ENCODE measurements at places on chromosomes 4 and X.

DNA sequence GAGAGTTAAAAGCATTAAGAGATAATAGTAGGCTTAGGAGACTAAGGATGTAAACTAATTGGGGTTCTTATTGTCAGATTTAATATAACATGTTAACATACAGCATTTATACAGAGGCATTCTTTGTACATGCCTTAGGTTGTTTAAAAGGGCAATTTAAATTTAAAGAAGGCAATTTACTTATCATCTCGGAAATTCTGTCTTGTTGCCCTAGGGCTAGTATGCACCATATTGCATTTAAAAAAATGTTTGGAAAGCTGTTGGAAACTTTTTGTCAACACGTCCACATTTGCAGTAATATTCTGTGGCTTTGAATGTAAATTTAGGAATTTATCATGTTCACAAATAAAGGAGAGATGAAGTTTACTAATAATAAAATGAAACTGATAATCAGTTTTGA, 25.5 kb downstream of the GALNT7 start:
- no peak for DNase-seq

DNA sequence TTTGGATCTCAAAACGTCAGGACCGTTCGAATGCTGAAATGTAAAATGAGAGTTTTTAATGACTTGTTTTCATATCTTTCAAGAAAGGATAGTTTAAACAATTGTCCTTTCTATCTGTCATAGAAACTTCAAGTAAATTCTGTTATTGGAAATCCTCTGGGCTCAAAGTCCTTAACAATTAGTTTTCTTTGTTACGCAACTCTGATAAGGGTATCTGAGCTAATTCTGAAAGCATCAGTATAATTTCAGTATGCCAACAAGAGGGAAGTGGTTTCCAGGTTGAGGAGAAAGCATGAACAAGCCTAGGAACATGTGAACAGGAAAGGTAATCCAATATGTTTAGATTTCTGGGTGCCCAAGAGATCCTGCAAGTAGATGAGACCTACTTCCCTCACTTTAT, 22.0 kb downstream of the ADH7 start:
- no peak for DNase-seq

DNA sequence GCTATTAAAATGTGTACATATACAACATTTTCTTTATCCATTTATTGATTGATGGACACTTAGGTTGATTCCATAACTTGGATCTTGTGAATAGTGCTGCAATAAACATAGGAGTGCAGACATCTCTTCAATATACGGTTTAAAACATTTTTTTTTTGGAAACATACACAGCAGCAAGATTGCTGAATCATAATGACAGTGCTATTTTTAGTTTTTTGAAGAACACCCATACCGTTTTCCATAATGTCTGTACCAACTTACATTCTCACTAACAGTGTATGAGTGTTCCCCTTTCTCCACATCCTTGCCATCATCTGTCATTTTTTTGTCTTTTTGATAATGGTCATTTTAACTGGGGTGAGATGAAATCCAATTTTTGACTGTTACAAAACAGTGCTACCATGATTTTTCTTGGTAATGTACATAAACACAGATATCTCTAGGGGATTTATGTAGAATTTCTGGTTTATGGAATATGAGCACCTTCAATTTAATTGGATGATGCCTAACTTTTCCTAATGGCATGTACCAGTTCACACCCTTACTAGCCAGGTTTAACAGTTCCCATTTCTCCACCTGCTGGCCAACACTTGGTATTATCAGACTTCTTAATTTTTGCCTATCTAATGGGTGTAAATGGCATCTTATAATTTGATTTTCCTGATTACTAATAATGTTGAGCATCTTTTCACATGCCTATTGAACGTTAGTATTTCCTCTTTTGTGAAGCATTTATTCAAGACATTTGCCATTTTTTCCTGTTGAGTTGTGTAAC, 21.0 kb upstream of the TMSB15B start:
- DNase-seq = peak; percentile 8

DNA sequence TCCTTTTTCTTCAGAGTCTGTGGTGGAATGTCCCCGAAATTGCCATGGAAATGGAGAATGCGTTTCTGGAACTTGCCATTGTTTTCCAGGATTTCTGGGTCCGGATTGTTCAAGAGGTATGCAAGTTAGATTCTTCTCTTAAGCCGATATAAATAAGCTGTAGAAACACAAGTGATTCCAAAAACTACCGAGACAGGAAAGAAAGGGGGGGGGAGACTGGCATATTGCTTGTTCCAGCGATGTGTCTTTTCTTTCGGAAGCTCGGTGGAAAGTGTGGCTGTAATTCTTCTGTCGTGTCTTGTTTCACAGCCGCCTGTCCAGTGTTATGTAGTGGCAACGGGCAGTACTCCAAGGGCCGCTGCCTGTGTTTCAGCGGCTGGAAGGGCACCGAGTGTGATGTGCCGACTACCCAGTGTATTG, 236.9 kb downstream of the DCTD start:
- DNase-seq = no peak

DNA sequence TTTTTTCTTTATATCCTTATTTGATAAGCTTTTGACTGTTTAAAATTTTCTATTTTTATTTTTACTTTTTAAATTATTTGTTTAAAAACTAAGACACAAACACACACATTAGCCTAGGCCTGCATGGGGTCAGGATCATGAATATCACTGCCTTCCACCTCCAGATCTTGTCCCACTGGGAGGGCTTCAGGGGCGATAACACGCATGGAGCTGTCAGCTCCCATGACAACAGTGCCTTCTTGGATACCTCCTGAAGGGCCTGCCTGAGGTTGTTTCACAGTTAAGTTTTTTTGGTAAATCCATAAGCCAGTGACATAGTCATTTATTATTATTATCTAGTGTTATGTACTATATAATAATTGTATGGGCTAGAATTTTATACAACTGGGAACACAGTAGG, 85.4 kb upstream of the FAT1 start:
- DNase-seq = no peak

- no peak for DNase-seq
Observed at GRCh38 chr4:27490315-27490714, 629.7 kb downstream of the STIM2 start.

DNA sequence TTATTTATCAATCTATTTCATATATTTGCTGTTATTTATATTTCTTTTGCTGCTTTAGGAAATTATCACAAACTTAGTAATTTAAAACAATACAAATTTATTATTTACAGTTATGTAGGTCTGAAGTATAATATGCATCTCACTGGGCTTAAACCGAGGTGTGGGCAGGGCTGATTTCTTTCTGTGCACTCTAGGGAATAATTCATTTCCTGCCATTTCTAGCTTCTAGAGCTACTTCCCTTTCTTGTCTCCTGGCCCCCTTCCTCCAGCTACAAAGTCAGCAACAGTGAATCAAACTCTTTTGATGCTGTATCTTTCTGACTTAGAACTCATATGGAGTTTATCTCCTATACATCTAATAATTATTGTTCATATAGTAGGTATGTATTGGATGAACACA, 303.5 kb upstream of the ARSJ start:
- no peak for DNase-seq

GRCh38 chr4:95107004-95107403, 349.2 kb downstream of the BMPR1B start:
- DNase-seq = no peak

DNA sequence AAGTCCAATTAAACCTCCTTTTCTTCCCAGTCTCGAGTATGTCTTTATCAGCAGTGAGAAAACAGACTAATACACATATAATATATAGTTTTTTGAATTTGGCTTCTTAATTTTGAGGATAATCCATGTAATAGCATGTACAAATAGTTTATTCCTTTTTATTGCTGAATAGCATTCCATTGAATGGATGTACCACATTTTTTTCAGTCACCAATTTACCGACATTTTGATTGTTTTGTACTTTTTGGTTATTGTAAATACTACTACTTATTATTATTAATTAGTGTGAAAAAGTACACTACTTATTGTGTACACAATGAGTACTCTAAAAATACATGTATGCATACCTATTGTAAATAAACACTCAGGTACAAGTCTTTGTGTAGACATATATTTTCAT, 42.3 kb upstream of the ANXA10 start:
- DNase-seq = no peak

All from stimulated activated CD4-positive, alpha-beta T cell treated with anti-CD3 and anti-CD28 coated beads, Interleukin-4, amount 100 ng/mL, for 24 hours (primary cell).